ENCODE measurements at places on chromosomes 12 and 14. TPM values are rescaled to one million over a fixed set of nuclear protein-coding genes. Genes with fewer than 3 reads are reported as not detected.

GRCh38 chr14:87171141-87171540 is 821.8 kb downstream of the GALC start:
- H3K4me1 ChIP-seq, result no peaks in the 10 kb centered on the region
- H3K36me3 ChIP-seq, result no peaks in the 10 kb centered on the region
- no peak overlapping the region for H3K4me3 ChIP-seq
- H3K27ac ChIP-seq, result no peak overlapping the region

- no peaks in the 10 kb centered on the region for H3K36me3 ChIP-seq
- no peaks in the 10 kb centered on the region for H3K27me3 ChIP-seq
- H3K4me1 ChIP-seq, result no peaks in the 10 kb centered on the region
- no peak for DNase-seq
- H3K27ac ChIP-seq, result no peak overlapping the region
Measured at GRCh38 chr12:25311506-25311905, 60.8 kb upstream of the KRAS start.

DNA sequence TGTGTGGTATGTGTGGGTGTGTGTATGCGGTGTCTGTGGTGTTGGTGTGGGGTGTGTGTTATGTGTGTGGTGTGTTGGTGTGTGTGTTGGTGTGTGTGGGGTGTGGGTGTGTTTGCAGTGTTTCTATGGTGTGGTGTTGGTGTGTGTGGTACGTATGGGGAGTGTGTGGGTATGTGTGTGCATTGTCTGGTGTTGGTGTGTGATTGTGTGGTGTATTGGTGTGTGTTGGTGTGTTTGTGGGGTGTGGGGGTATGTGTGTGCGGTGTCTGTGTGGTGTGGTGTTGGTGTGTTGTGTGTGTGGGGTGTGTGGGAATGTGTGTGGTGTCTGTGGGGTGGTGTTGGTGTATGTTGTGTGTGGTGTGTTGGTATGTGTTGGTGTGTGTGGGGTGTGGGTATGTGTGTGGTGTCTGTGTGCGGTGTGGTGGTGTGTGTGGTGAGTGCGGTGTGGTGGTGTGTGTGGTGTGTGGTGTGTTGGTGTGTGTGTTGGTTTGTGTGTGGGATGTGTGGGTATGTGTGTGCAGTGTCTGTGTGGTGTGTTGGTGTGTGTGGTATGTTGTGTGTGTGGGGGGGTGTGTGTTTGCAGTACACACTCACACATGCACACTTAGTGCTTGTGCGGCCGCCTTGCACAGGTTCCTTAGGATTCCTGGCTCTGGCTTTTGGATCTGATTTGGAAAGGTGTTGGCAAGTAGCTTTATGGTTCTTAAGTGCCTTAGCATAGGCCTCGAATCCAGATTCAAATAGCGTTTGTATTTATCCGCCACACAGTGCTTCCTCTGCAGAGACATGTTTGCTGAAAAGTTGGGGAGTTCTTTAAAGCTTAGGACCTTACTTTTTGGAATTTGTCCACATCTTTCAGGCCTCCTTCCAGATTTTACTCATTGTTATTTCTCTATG is 16.4 kb downstream of the MLXIP start:
- peaks cover 57% of the 10 kb centered on the region for H3K4me1 ChIP-seq
- no peaks in the 10 kb centered on the region for H3K36me3 ChIP-seq
- no peak overlapping the region for H3K27ac ChIP-seq
- H3K4me3 ChIP-seq, result no peak overlapping the region
- H3K27me3 ChIP-seq, result no peaks in the 10 kb centered on the region

- H3K4me1 ChIP-seq, result no peaks in the 10 kb centered on the region
- no peak for DNase-seq
- H3K27ac ChIP-seq, result no peak overlapping the region
- H3K4me3 ChIP-seq, result no peak overlapping the region
Measured at GRCh38 chr12:11075642-11076041, 13.5 kb upstream of the TAS2R46 start.

- H3K4me1 ChIP-seq, result no peaks in the 10 kb centered on the region
- H3K27ac ChIP-seq, result no peak overlapping the region
- H3K4me3 ChIP-seq, result no peak overlapping the region
- DNase-seq, result no peak
- H3K27me3 ChIP-seq, result no peaks in the 10 kb centered on the region
Measured at GRCh38 chr12:79324571-79324970, 366.2 kb downstream of the PAWR start.

DNA sequence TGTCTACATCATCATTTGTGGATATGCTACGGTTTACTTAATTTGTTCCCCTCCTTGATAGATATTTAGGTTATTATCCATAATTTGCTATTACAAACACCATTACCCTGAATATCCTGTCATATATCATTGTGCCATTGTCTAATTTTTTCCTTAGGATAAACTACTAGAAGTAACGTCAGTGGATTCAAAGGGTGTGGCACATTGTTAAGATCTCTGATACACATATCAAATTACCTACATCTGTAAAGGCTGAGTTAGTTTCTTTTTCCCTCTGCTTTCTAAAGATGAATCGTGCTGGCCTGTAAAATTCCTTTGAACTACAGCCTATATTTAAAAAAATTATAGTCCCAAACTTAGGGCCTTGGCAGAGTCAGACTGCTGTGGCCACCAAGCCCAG is 53.9 kb upstream of the STRN3 start:
- H3K36me3 ChIP-seq, result peaks cover 8% of the 10 kb centered on the region
- H3K4me3 ChIP-seq, result no peak overlapping the region

GRCh38 chr12:48454667-48455066 is 17.7 kb upstream of the ANP32D start:
- H3K27me3 ChIP-seq, result no peaks in the 10 kb centered on the region
- no peak for DNase-seq
- no peaks in the 10 kb centered on the region for H3K36me3 ChIP-seq
- no peaks in the 10 kb centered on the region for H3K4me1 ChIP-seq
- no peak overlapping the region for H3K27ac ChIP-seq
- H3K4me3 ChIP-seq, result no peak overlapping the region

GRCh38 chr12:39503439-39503838 is 60.5 kb upstream of the KIF21A start:
- no peaks in the 10 kb centered on the region for H3K36me3 ChIP-seq
- no peaks in the 10 kb centered on the region for H3K4me1 ChIP-seq
- no peak overlapping the region for H3K27ac ChIP-seq
- H3K27me3 ChIP-seq, result no peaks in the 10 kb centered on the region

- no peak for DNase-seq
- no peaks in the 10 kb centered on the region for H3K27me3 ChIP-seq
- no peaks in the 10 kb centered on the region for H3K4me1 ChIP-seq
- H3K4me3 ChIP-seq, result no peak overlapping the region
Measured at GRCh38 chr14:41167040-41167439, 439.6 kb upstream of the LRFN5 start.

DNA sequence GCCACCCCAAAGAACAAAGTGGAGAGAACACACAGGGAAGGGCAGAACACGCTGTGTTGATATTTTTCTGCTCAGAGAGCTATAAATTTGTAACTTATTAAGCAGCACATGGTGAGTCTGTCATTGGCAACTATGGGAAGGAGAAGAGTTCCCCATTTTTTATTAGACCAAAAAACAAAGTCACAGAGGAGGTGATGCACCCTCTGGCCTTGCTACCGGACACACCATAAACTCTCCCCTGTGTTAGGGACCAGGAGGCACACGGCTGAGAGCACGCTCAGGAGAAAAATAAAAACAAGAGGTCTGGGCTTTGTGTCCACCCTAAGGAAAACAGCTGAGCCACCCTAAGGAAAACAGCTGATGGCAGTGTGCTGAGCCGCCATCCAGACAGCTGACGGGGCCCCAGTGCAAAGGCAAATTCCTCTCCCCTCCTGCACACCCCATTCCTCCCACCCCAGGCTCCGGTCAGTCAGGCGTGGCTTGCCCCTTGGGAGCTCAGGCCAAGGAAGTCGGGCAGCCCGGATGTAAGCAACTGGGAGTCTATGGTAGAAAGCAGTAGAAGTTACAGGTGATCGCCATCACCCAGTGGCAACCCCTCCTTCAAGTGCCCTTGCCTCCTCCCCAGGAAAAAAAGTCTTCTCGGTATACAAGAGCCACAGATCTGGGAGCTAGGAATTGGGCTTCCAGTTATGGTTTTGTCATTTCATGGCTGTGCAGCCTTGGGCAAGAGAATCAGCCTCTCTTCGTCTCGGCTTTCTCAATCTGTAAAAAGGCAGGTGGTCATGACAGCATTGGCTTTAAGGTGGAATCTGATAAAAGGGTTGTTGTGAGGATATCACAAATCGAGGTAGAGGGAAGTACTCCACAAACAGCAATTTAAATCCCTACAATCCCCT is 2.4 kb downstream of the PXN start:
- peak overlapping the region; percentile 75 for H3K27ac ChIP-seq
- H3K4me1 ChIP-seq, result peaks cover 75% of the 10 kb centered on the region
- DNase-seq, result no peak
- no peaks in the 10 kb centered on the region for H3K27me3 ChIP-seq

DNA sequence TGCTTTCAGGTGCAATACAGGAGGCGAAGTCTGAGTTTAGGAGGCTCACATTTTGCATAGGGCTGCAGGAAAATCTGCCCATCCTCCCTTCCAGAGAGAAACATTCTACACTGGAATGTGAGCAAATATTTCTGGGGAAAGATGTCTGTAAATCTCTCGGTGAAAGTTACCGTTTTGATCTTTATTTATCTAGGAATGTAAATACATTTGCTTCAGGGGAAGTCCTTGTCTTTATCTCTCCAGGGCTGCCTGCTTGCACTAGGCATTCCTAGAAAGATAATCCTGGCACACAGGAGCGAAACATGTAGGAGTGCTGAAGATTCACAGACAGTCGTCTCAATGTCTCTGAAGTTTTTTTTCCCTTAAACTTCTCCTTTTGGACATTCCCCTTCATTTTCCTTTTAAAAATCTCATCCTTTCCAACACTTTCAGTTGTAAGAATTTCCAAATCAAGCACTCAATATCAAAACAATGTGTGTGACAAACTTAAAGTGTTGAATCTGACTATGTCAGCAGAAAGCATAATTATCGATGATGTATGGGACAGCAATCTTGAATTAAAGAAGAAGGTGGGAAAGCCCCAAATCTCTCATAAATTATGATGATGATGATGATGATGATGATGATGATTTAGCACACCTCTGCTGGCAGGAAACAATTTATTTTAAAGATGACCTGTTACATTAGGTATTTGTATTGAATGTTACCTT is 113.4 kb upstream of the RESF1 start:
- no peaks in the 10 kb centered on the region for H3K4me1 ChIP-seq
- DNase-seq, result no peak
- H3K27me3 ChIP-seq, result no peaks in the 10 kb centered on the region
- H3K36me3 ChIP-seq, result no peaks in the 10 kb centered on the region
- no peak overlapping the region for H3K27ac ChIP-seq
- no peak overlapping the region for H3K4me3 ChIP-seq

DNA sequence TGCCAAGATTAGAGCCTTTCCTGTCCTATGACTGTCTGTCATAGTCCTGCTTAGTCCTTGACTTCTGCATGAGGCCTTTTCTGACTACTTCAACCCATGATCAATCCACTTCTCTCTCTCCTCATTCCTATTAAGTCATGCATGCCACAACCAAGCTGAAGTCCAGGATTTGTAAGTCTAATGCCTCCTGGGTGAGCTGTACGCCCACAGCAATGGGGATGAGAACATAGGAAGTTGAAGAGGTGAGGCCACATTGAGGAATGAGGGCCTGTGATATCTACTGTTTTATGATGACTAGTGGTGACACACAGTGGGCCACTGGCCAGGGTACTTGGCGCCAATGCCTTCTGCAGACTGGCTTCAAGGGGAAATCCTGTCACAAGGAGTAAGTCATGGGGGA is 994.1 kb upstream of the TMEM132C start:
- H3K27me3 ChIP-seq, result no peaks in the 10 kb centered on the region
- H3K4me1 ChIP-seq, result no peaks in the 10 kb centered on the region
- no peak overlapping the region for H3K4me3 ChIP-seq
- DNase-seq, result no peak
- H3K36me3 ChIP-seq, result no peaks in the 10 kb centered on the region
- H3K27ac ChIP-seq, result no peak overlapping the region

- H3K4me1 ChIP-seq, result peaks cover 9% of the 10 kb centered on the region
- no peak overlapping the region for H3K4me3 ChIP-seq
- no peak overlapping the region for H3K27ac ChIP-seq
- no peaks in the 10 kb centered on the region for H3K36me3 ChIP-seq
- no peak for DNase-seq
- no peaks in the 10 kb centered on the region for H3K27me3 ChIP-seq
Measured at GRCh38 chr12:121084229-121084628, 45.2 kb upstream of the OASL start.

GRCh38 chr14:61140872-61141271 is 140.3 kb downstream of the TMEM30B start:
- H3K4me3 ChIP-seq, result no peak overlapping the region
- no peaks in the 10 kb centered on the region for H3K27me3 ChIP-seq
- DNase-seq, result no peak
- no peaks in the 10 kb centered on the region for H3K36me3 ChIP-seq
- no peaks in the 10 kb centered on the region for H3K4me1 ChIP-seq
- no peak overlapping the region for H3K27ac ChIP-seq

- H3K27ac ChIP-seq, result no peak overlapping the region
- H3K4me1 ChIP-seq, result no peaks in the 10 kb centered on the region
- no peak for DNase-seq
- H3K27me3 ChIP-seq, result no peaks in the 10 kb centered on the region
Measured at GRCh38 chr12:59040656-59041055, 120.4 kb upstream of the LRIG3 start.

- no peak overlapping the region for H3K27ac ChIP-seq
- no peaks in the 10 kb centered on the region for H3K4me1 ChIP-seq
Measured at GRCh38 chr12:130031571-130032189, 127.9 kb upstream of the TMEM132D start.

GRCh38 chr14:56524971-56525677 is 54.5 kb upstream of the TMEM260 start:
- no peak for DNase-seq
- no peaks in the 10 kb centered on the region for H3K4me1 ChIP-seq
- no peaks in the 10 kb centered on the region for H3K36me3 ChIP-seq

DNA sequence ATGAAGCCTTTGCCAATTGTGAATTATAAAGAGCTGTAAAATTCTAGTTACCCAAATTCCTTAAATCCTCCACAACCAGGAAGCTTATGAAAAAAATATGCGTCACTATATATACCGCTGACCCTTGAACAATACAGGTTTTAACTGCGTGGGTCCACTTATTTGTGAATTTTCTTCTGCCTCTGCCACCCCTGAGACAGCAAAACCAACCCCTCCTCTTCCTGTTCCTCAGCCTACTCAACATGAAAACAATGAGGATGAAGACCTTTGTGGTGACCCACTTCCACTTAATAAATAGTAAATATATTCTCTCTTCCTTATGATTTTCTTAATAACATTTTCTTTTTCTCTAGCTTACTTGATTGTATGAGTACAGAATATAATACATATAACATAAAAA is 42.2 kb downstream of the CMKLR1 start:
- H3K27me3 ChIP-seq, result no peaks in the 10 kb centered on the region
- no peak overlapping the region for H3K4me3 ChIP-seq
- peak overlapping the region; percentile 69 for H3K27ac ChIP-seq
- H3K36me3 ChIP-seq, result peaks cover 7% of the 10 kb centered on the region
- no peak for DNase-seq

- H3K36me3 ChIP-seq, result no peaks in the 10 kb centered on the region
- H3K4me1 ChIP-seq, result no peaks in the 10 kb centered on the region
- H3K4me3 ChIP-seq, result no peak overlapping the region
- no peak overlapping the region for H3K27ac ChIP-seq
- H3K27me3 ChIP-seq, result peaks cover 3% of the 10 kb centered on the region
Measured at GRCh38 chr12:70560671-70561070, 76.6 kb downstream of the PTPRB start.

Gene RDH12
- total RNA-seq, result not detected

Gene BDKRB2
- total RNA-seq, result not detected

Gene LRTM2
- not detected for total RNA-seq

Gene EML5
- 1.0 TPM for total RNA-seq

Gene CPNE6
- total RNA-seq, result not detected

Data from natural killer cell (primary cell).